Stimulated activated CD4-positive, alpha-beta T cell treated with anti-CD3 and anti-CD28 coated beads, Interleukin-1b, Interleukin-23, amount 100 ng/mL, for 24 hours (primary cell): ENCODE measurements at places on chromosomes 3 and 15.
A peak's percentile ranks its signal among the peaks of the same experiment; 100 is the strongest.

DNA sequence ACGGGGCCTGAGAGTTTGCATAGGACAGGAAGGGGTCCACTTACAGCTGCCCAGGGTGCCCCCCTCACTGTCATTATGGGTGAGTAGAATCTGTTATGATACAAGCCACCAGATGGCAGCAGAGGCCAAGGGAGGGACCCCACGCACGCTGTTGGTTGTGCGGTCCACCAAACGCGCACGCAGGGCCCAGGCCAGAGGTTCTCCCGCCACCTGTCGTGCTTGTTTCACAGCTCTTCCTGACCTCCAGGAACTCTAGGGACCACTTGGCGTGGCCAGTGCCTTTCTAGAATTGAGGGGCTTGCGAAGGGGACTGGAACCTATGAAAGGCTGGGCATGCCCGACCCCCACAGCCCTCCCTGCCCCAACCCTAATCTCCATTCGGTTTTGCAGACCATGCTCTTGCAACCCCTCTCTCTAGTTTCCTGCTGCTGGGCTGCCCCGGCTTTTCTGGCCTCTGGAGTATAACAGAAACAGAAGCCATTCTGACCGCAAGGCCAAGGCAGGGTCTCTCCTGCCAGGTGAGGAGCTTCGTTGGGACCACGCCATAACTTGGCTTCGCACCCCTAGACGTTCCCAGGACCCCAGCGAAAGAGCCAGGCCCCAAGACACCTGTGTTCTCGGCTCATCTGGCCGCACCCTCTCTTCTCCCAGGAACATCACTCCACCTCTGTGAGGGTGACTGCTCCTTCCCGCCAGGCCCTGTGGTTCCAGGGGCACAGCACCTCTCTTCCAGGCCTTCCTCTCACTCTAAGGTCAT lies 46.0 kb downstream of the ALDH1L1 start:
- peak; percentile 30 for DNase-seq

DNA sequence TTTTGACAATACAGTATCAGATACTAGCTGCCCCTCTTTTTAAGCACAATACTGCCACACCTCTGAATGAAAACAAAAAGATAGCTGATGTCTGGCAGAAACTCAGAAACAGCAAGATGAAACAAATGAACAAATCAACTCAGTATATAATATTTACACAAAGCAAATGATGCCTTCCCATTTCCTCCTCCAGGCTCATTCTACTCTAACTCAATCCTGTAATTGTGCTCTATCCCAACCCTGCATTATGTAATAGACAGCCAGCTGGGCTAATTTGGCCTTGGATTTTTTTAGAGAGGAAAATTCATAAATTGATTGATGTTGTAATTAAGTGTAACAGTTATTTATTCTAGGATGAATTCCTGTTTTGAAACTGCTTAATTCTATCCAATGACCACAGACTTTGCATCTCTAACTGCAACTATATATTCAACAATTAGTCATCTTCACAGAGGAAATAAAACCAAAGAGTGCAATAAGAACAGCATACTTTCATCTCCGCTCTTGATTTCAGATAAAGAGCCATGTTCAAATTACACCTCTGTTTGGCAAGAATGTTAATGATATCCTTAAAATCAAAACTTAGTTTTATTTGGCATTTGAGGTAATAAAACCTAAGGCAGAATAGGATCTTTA lies 6.1 kb downstream of the ATG3 start:
- no peak for DNase-seq

- DNase-seq: no peak
Observed at GRCh38 chr3:108133858-108134554, 43.2 kb upstream of the CD47 start.

DNA sequence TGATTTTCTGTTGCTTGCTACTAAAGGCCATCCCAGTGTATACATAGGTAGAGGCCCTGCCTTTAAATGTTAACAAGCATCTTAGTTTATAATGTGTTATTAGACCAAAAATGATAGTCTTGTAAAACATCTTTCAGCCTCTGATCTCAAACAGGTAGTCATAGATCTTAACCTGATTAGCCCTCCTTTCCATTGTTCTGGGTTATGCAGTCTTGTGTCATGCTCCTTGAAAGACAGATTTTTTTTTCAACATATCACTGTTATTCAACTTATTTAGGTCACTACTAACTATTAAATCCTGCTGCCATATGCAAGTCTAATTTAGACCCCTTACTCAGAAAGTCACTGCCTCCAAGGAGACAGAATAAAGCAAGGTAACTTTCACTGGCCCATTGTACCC lies 19.1 kb upstream of the CLDN16 start:
- no peak for DNase-seq

DNA sequence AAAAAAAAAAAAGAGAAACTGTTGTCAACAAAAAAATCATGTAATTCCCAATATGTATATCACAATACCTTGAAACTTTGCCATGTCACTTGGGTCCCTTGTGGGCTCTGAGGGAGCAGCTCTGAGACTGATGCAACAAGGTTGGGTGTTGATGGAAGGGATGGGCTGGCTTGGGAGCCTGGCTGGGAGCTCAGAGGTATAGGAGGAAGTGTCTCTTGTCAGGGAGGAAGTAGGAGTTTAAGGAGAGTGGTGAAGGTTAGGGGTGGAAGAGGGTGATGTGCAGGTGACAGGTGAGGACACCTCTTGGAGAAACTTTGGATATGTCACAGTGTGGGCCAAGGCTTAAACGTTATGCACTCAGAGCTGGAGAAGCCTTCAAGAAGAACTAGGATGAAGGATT lies 2.0 kb upstream of the TM6SF1 start:
- DNase-seq: no peak

- DNase-seq: no peak
Observed at GRCh38 chr3:48552111-48552951, 4.3 kb downstream of the PFKFB4 start.

DNA sequence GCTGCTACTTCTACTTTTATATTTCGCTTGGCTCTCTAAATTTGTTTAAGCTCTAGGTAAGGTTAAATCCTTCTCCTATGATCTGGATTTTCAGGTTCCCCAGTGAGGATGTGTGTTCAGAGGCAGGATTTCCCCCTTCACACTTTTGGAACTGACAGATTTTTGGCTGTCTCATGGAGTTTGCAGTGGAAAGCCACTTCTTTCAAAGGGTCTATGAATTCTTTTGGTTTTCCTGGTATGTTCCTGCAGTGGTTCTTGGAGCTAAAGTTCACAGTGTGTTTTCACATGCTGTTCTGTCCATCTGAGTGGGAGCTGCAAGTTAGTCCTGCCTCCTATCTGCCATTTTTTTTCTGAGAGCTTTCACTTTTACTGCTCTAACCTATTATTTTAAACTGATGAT lies 21.6 kb upstream of the TIGIT start:
- DNase-seq: no peak

DNA sequence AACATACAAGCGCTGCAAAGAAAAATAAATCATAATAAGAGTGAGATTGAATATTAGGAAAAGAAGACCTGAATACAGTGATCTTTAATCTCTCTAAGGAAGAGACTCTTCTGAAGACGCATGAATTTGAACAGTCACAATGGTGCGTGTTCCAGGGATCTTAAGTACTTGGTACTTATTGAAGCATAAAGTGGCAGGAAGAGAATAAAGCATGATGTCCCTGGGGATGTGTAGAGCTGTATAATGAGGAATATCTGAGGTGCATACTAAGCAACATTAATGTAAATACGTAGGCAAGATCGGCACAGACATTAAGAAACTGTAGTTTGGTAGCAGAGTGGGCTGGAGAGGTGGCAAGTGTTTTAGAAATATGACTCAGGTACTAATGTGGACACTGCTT lies 246.2 kb upstream of the MCTP2 start:
- no peak for DNase-seq

DNA sequence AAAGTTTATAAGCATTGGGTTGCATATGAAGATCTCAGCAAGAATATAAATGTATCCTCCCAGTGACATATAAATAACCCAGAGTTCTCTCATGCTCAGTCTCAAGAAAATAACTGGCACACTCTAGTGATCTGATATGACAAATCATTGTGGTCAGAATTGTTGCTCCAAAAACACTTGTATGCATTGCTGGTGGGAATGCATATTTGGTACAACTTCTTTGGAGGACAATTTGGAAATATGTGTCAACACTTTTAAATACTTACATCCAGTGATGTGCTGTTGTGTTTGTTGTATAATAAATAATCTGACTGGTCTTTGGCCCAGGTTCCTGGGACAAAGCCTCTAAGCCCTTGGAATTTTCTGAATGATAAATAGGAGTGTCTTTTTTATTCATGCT lies 66.7 kb upstream of the STT3B start:
- no peak for DNase-seq

DNA sequence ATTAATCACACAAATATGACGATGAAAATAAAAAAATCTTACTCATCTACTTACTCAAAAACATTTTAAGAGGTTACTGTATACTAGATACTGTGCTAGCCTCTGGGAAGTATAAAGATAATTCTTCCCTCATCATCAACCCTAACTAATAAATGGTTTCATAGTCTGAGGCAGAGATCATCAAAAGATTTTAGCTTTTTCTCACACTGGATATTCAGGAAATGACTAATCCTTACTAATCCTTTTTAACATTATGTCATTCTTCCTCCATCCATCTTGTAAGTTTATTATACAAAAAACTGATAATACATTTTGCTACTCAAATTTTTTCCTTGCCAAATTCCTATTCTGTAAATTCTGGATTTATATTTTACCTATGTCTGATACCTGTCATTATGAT lies 29.7 kb downstream of the ACAD11 start:
- no peak for DNase-seq

GRCh38 chr15:22839046-22839695 lies 705 bp downstream of the NIPA2 start:
- DNase-seq: no peak

- no peak for DNase-seq
Observed at GRCh38 chr3:44510000-44510368, 32.5 kb upstream of the ZNF445 start.

GRCh38 chr3:13517253-13517977 lies 31.5 kb upstream of the FBLN2 start:
- no peak for DNase-seq

DNA sequence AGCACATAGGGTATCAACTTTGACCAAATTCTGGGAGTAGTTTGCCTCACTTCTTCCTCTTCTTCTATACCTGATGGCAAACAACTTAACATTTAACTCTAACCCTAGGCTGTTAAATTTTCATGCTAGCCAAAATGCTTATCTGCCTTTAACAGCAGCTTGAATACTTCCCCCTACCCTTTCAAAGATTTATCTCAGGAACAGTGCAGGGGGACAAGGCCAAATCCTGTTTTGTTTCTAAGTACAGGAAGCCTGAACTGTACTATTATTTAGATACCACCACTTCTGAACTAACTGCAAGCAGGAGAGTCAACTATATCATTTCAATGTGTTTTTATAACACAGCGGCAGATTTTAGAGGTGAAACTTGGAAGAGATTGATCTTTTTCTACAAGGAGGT lies 104.0 kb upstream of the CNTN6 start:
- DNase-seq: no peak
